Globus pallidus (tissue), 1 donor: ENCODE measurements at places on chromosomes 5 and 9.

DNA sequence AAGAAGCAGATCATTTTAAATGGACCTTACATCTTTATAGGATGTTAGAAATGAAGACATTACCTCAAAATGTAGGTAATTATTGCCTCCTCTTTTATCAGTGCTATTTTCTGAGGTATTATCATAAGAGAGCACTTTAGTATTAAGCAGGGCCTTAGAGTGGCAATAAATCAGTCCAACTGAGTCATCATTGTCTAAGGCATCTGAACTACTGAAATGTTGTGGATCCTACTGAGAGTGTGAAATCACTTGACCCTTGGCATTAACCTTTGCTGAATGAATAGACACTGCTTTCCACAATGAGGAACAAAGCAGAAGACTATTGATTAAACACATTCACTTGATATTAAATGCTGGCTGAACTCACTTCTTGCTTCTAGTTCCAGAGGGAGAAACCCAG is 224.6 kb upstream of the ARRDC3 start:
- DNase-seq = no peak

GRCh38 chr5:81785322-81785721 is 34.4 kb upstream of the SSBP2 start:
- DNase-seq = no peak

GRCh38 chr5:107289030-107289714 is 381.6 kb downstream of the EFNA5 start:
- peak; percentile 7 for DNase-seq

- DNase-seq = no peak
These were observed 61.3 kb upstream of the LRRTM2 start for GRCh38 chr5:138936225-138936967.

DNA sequence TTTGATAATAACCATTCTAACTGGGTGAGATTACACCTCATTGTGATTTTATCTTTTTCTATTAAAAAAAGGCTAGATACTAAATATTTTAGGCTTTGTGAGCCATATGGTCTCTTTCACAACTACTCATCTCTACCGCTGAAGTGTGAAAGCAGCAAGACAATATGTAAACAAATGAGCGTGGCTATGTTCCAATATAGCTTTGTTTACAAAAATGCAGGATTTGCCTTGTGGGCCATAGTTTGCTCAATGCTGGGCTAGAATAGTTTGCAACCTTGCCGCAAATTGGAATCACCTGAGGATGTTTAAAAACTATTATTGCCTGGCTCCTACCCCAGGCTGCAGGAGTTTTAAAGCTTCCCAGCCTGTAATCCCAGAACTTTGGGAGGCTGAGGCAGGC is 10.2 kb upstream of the GPR150 start:
- no peak for DNase-seq

DNA sequence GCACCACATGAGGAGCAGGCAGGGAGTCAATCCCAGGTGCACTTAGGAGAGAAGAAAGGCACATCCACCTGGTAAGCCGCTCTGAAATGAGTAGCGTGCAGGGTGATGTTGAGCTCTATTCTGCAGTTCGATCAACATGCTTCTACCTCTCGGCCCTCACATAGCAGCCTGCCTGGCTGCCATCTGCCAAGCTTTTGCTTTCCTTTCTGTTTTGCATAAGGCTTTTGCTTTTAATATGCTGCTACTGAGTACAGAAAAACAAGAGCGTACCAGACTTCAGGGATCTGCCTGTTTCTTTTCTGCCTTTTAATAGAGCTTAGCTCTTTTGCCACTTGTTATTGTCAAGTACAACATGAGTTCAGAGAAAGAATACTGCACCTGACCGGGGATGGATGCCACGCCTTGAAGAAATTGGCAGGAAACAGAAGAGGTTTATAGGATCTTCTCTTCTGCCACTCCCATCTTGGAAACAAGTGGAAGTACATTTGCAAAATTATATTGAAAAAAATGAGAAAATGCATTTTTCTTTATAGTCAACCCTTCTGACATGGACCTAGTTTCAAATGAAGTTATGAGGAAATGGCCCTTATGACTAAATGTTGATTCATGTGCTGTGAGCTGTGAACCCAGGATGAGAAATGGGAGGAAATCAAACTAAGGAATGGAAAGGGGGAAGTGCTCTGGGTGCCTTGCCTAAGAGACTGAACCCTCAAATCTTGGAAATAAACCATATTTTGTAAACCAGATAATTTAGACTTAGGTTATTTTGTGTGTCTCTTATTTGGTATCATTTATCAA is 4.0 kb upstream of the FCHO2 start:
- DNase-seq = no peak

GRCh38 chr9:32424616-32425015 is 40.2 kb downstream of the ACO1 start:
- DNase-seq = no peak

GRCh38 chr5:177142098-177142611 is 8.6 kb downstream of the NSD1 start:
- no peak for DNase-seq

GRCh38 chr5:133606835-133607234 is 5.5 kb downstream of the FSTL4 start:
- DNase-seq = no peak

DNA sequence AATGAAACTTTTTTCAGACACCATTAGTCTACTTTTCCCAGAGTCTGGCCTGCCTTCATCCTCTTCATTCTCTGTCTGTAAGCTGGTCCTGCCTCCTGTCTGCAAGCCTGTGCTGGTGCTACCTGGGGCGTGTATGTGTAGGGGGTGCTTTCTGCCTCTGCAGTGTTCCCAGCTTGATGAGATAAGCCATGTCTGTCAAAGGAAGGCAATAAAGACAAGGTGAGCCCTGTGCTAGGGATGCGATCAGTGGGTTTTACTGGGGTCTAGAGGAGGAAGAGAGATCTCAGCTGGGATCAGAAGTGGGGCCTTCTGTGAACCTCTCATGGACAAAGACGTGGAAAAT is 78.0 kb upstream of the TGFBR1 start:
- no peak for DNase-seq

GRCh38 chr9:82996941-82997340 is 66.0 kb downstream of the RASEF start:
- DNase-seq = no peak

DNA sequence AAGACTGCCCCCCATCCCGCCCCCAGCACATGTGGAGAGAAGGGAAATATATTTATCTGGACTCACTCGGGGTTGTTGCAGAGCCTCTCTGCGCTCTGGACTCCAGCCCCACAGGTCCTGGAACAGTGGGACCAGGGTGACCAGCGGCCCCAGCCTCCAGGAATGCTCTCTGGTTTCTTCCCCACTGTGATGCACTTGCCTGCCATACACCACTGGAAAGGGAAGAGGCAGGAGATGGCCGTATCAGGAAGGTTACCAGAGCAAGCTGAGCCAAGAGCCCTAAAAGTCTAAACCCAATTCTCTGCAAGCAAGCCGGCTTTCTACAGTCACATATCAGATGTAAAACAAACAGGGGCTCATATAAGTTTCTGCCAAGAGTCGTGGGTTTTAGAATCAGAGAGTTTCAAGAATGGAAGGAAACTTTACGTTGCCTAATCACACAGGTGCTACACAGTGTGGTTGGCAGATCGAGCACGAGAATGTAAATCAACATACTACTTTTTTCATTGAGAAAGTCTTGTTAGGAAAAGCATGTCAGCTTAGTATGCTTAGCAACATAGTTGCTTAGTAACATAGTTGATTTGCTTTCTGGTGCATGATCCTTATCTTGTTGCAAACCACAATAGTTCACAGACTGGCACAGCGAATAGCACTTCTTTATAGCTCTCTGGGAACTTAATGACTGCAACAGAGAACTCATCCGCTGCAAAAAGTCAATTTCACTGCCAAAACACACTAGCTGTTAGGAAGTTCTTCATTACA is 201.2 kb downstream of the TARS1 start:
- no peak for DNase-seq

GRCh38 chr5:135721548-135722090 is 112.8 kb upstream of the SLC25A48 start:
- no peak for DNase-seq

GRCh38 chr9:2170722-2171121 is 155.6 kb downstream of the SMARCA2 start:
- no peak for DNase-seq

GRCh38 chr9:114505187-114506081 is at the start of gene WHRN:
Gene WHRN (minus strand): TSS chr9:114505473. CDS start chr9:114504801, 672 bp downstream.
- peak; percentile 94 for DNase-seq

- no peak for DNase-seq
These were observed 310.4 kb upstream of the ZNF608 start for GRCh38 chr5:125056671-125057485.

GRCh38 chr5:169546346-169546745 is 37.2 kb upstream of the SPDL1 start:
- no peak for DNase-seq

- no peak for DNase-seq
These were observed 671.9 kb upstream of the KLF4 start for GRCh38 chr9:108161503-108161902.

- DNase-seq = peak; percentile 35
These were observed 348.4 kb upstream of the SLC30A5 start for GRCh38 chr5:68745448-68745847.

DNA sequence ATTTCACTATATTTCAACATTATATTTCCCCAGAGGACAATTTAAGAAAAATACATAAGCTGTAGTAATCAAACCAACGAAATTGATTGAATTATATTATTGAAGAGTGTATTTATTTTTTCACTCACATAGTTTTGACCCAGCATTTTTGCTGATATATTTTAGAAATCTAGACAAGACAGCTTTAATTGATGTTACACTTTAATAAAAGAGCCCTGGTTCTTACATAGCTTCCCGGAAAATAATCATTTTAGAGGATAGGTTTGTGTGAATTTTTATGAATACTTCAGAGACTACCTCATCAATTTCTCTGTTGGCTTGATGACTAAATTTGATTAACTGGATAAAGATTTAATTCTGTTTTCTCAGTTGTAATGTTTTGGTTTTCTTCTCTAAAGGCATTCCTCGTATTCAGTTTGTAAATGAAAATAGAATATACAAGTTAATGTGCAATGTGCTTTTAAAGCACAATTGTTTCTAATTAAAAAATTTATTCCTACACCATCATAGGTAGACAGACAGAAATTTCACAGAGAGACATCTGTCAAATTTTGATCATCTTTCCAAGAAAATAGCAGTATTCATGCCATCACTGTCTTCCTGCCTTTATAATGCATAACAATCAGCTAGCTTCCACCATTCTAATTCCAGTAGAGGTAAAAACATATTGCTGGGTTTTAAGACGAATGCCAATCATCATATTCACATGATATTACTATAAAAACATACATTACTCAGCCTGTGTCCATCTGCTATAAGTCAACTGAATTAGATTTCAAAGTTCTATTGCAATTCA is 441.4 kb downstream of the CDH12 start:
- DNase-seq = no peak

DNA sequence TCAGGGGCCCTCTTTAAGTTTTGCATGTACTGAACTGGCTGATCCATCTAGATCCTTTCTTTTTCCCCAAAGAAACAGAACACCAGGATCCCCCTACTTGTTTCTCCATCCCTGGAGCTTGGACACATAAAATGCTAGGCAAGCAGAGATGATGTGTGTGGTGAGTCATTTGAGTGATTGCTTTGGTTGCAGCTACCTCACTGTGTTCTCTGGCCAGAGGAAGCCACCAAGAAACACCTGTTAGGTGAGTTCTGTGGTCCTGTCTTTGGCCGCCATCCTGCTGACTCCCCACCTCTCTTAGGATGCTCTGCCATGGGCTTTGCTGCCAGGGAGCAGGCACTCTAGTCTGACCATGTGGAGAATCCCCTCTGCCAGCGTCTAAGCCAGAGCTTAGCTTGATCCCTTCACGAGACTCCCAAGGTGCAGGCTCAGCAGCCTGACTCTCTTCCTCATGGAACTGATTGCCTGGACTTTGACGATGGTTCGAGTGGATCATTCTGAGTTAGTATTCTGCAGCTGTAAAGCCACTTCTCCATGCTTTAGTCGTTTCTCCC is 27.3 kb upstream of the DENND1A start:
- DNase-seq = no peak
